Substantia nigra (tissue), 51 donors: ENCODE measurements at places on chromosomes 1 and 21.

DNA sequence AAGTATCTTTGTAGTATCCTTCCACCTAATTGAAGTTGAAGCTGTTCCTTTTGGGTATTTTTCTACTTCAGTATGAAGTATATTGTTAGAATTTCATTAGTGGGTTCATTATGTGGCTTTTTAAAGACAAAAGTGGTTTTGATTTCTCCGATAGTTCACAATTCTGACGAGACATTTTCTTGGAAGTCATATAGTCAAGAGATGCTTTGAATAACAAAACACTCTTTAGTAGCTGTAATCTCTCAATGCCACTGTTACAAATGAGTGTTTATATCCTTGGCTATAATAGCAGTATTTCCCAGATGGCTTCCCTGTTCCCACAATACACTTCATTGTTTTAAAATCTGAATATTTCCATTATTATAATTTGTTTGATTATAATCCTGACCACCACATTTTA, 108.7 kb upstream of the F3 start:
- DNase-seq, result no peak

- no peak for DNase-seq
These were observed 1.1 kb upstream of the LCK start for GRCh38 chr1:32249831-32250525.

- no peak for DNase-seq
These were observed 22.5 kb upstream of the SLC27A3 start for GRCh38 chr1:153752571-153753195.

DNA sequence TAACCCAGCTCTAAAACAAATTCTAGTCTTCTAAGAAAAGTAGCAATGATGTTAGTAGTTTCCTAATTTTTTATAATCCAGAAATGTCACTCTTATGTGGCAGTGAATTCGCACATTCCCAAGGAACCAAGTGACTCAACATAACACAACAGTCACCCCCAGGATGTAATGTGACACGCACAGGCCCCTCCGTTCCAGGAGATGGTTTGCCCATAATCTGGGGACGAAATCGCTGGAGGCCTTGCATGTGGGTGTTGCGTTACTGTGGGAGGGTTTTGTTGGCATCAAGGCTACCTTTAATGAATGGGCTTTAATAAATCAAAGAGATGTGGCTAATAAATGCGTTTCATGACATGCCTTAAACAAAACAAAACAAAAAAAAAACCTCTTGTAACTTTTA, 50.9 kb downstream of the EVA1C start:
- DNase-seq, result no peak

DNA sequence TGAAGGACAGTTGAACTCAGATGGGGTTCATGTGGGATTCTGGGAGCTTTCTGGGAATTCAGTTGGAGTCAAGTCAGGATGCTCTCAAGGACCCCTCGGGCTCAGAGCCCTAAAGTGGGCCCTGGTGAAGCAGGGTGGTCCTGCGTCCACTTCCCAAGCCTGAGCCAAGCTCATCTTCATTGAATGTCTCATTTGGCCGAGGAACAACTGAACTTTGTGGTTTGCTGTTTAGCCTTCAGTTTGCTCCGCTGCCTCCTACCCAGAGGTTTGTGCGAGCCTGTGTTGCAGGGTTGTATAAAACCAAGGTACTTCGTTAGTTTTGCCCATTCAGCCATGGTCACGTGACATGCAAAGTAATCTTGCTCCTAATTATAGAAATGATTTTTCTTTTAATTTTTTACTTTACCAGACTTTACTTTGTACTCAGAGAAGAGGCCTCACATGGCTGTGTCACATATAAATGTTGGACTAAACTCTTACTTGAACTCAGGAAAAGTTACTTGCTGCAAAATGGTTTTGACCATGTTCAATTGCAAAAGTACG, 49.7 kb downstream of the B3GALT5 start:
- DNase-seq, result no peak

- no peak for DNase-seq
These were observed 4.2 kb upstream of the NVL start for GRCh38 chr1:224333939-224334786.

- no peak for DNase-seq
These were observed 96.5 kb upstream of the CAMK1G start for GRCh38 chr1:209486861-209487593.

- no peak for DNase-seq
These were observed 40.1 kb downstream of the OPTC start for GRCh38 chr1:203534012-203534411.

GRCh38 chr1:200366577-200367253, 43.1 kb downstream of the ZNF281 start:
- no peak for DNase-seq

GRCh38 chr1:82542141-82542540, 741.4 kb downstream of the ADGRL2 start:
- no peak for DNase-seq

DNA sequence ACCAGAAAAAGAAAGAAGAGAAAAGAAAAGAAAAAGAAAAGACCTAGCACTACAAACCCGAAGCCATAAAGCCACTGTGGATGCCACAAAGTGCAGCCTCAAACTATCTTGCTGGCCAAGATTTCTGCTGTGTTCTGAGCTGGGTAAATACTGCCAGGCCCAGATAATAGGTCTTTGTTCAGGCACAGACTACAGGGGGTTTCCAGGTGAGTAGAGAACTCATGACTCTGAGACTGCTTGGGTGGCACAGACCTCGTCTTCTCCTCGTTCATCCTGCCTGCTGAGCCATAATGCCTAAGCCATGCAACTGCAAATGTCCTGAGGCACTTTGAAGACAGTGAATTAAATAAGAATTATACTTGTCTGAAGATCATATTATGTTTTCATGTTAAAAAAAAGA, 651.8 kb downstream of the LMO4 start:
- no peak for DNase-seq

DNA sequence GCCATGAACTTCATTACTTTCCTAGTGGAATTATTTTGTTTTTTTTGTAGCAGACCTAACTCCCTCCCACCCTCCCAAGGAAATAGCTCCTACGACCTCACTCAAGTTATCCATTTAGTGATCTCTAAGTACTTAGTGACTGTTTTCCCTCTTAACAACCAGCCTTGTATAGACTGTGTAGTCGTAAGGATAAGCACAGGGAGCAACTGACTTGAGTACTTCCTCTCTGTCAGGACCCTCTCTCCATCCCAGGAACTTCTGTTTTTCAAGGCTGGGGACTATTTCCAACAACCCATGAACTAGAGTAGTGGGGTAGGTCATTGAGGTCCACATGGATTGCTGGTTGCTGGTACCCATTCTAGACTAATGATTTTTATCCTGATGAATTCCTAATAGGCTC, 1.9 kb downstream of the AGO1 start:
- DNase-seq, result no peak

GRCh38 chr1:20183616-20184271, 2.2 kb upstream of the UBXN10 start:
- no peak for DNase-seq
